ENCODE measurements at places on chromosomes 3 and 15. TPM values are rescaled to one million over a fixed set of nuclear protein-coding genes. Genes with fewer than 3 reads are reported as not detected.

- no peaks in the 10 kb centered on the region for H3K36me3 ChIP-seq
- no peaks in the 10 kb centered on the region for H3K4me1 ChIP-seq
- no peak overlapping the region for H3K4me3 ChIP-seq
Observed at GRCh38 chr3:40951636-40952035, 247.7 kb upstream of the CTNNB1 start.

DNA sequence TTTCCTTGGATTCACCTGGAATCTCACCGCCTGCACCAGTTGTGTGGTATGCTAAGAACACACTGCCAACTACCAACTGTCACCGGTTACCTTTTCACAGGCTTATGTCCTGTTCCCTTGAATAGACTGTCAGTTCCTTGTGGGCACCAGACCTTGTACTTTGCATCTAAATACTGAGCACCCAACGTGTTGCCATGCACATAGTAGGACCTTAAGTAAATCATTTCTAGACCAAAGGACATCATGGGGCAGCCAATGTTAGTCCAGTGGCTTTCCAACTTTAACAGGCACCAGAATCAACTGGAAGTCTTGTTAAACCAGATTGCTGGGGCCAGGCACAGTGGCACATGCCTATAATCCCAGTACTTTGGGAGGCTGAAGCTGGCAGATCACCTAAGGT, 1.2 kb upstream of the RPAP1 start:
- peaks cover 12% of the 10 kb centered on the region for H3K4me1 ChIP-seq
- DNase-seq, result no peak
- H3K4me3 ChIP-seq, result peak overlapping the region; percentile 95
- H3K27me3 ChIP-seq, result no peaks in the 10 kb centered on the region

DNA sequence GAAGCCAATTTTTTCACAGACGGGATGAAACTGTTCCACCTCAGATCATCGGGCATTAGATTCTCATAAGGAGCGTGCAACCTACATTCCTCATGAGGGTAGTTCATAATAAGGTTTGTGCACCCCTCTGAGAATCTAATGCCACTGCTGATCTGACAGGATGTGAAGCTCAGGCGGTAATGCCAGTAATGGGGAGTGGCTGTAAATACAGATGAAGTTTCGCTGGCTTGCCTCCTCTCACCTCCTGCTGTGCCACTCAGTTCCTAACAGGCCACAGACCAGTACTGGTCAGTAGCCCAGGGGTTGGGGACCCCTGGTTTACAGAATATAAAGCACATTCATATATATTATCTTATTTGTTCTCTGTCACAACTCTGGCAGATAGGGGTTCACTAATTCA, 2.1 kb upstream of the LIMD1 start:
- peaks cover 4% of the 10 kb centered on the region for H3K27me3 ChIP-seq
- H3K4me3 ChIP-seq, result no peak overlapping the region
- peak overlapping the region; percentile 90 for H3K27ac ChIP-seq
- H3K4me1 ChIP-seq, result peaks cover 43% of the 10 kb centered on the region
- H3K36me3 ChIP-seq, result peaks cover 18% of the 10 kb centered on the region
- no peak for DNase-seq

DNA sequence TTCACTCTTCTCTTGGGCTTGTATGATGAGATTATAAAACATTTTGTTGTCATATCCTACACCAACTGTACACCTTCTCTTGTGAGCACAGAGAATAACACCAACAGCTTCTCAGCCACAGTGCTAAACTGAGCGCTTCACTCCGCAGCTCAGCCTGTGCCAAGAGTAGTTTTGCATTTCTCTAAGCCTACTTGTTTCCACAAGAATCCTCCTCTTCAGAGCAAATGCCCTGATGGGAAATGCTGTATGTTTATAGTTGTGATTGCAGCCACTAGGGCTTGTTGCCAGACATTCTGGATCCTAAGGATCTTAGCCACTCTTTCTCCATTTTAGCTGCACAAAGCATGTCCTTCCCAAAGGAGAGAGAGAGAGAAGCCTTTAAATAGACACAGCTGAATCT, 138.8 kb upstream of the PLXND1 start:
- DNase-seq, result no peak
- no peaks in the 10 kb centered on the region for H3K36me3 ChIP-seq
- H3K4me3 ChIP-seq, result no peak overlapping the region
- H3K27me3 ChIP-seq, result no peaks in the 10 kb centered on the region
- no peak overlapping the region for H3K27ac ChIP-seq

GRCh38 chr15:29651476-29652233, 170.6 kb downstream of the TJP1 start:
- no peak for DNase-seq
- no peaks in the 10 kb centered on the region for H3K4me1 ChIP-seq
- H3K36me3 ChIP-seq, result no peaks in the 10 kb centered on the region
- no peak overlapping the region for H3K27ac ChIP-seq
- H3K4me3 ChIP-seq, result no peak overlapping the region
- H3K27me3 ChIP-seq, result peaks cover 3% of the 10 kb centered on the region

DNA sequence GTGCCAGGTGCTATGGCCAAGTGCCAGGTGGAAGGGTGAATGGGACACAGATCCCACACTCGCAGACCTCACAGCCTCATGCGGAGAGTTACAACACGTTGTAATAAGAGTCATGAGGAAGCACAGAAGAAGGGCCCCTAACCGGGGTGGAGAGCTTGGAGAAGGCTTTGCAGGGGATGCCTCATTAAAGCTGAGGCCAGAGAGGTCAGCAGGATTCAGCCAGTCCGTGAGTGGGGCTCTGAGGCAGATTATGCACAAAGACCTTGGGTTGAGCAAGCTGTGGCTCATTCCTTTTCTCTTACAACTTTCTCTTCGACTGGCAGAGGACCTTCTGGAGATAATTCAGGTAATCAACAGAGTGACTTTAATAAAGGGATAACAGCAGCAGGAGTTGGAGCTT, 65.3 kb upstream of the SNRK start:
- DNase-seq, result no peak
- peak overlapping the region; percentile 19 for H3K27ac ChIP-seq
- no peak overlapping the region for H3K4me3 ChIP-seq
- H3K36me3 ChIP-seq, result peaks cover 3% of the 10 kb centered on the region
- H3K27me3 ChIP-seq, result no peaks in the 10 kb centered on the region

GRCh38 chr3:122392868-122393844, 9.2 kb downstream of the FAM162A start:
- DNase-seq, result peak; percentile 46
- peaks cover 9% of the 10 kb centered on the region for H3K36me3 ChIP-seq
- H3K4me1 ChIP-seq, result peaks cover 33% of the 10 kb centered on the region

GRCh38 chr3:58234516-58234931, 3.1 kb upstream of the ABHD6 start:
- DNase-seq, result no peak
- H3K36me3 ChIP-seq, result no peaks in the 10 kb centered on the region
- H3K4me3 ChIP-seq, result no peak overlapping the region
- H3K27me3 ChIP-seq, result peaks cover 46% of the 10 kb centered on the region
- H3K27ac ChIP-seq, result no peak overlapping the region

DNA sequence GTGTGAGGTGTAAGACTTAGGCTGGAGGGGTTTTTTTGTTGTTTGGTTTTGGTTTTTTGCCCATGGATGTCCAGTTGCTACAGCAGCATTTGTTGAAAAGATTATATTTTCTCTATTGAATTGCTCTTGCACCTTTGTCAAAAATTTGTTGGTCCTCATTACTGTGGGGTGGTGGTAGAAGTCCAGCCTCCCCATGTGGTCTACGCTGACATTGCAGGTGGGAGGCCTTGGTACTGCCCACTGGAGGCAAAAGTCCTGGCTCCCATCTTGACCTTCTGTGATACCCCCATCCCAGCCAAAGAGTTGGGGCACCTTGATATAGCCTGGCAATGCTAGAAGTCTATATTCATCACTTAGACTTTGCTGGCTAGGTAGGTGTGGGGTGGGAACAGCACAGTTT, 5.4 kb upstream of the RAB6B start:
- H3K4me3 ChIP-seq, result no peak overlapping the region
- DNase-seq, result no peak
- peaks cover 51% of the 10 kb centered on the region for H3K27me3 ChIP-seq

DNA sequence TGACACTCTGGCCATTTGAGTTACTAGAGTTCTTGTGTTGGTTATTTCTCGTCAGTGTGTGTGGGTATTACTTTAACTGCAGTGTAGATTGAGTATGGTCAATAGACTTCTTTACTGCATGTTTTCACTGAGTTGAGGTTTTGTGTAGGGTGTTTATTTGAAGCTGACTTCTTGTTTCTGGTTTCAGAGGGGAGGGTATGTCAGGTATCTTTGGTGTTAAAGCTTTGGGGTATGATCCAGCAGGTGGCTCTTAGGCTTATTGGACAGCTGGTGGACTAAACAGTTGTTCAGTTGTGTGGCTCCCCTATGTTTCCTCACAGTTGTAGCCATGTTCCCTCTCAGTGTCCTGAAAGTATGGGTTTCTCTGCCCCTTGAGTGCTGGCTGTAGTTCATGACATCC, 72.0 kb downstream of the AKAP13 start:
- no peak overlapping the region for H3K27ac ChIP-seq
- no peak for DNase-seq
- peaks cover 15% of the 10 kb centered on the region for H3K4me1 ChIP-seq
- no peak overlapping the region for H3K4me3 ChIP-seq
- H3K36me3 ChIP-seq, result peaks cover 37% of the 10 kb centered on the region
- H3K27me3 ChIP-seq, result no peaks in the 10 kb centered on the region

HGD gene
- total RNA-seq, result 0.55 TPM

SAMD7 gene
- not detected for total RNA-seq

CNTN4 gene
- total RNA-seq, result not detected

GLCE gene
- total RNA-seq, result 3.8 TPM

GOLGA8J gene
- 0.65 TPM for total RNA-seq

GPR62 gene
- not detected for total RNA-seq

ZNF717 gene
- total RNA-seq, result 12.5 TPM

CLDN1 gene
- not detected for total RNA-seq

RPP25 gene
- total RNA-seq, result 6.4 TPM

ZPLD1 gene
- not detected for total RNA-seq

EHHADH gene
- 2.2 TPM for total RNA-seq
